ENCODE measurements at places on chromosomes 7 and 10. TPM values are rescaled to one million over a fixed set of nuclear protein-coding genes. Genes with fewer than 3 reads are reported as not detected.

SPDYE8 gene
- total RNA-seq, result not detected

DNA sequence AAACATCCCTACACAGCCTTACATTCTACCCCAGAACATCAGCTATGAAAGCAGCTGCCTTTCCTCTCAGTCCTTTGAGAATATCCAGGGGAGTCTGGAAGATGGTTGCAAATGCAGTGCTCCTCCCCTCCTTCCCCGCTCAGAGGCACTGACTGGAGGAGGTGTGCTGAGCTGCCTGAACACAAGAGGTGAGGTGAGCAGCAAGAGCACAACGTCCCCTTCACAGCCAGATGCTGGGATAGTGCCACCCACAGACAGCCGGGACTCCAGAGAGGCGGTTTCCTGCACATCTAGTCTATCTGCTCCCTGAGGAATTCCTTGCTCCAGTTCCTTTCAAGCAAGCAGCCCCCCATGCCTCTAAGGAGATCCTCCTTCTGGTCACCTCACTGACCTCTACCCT lies 74.2 kb downstream of the EZH2 start:
- peaks cover 16% of the 10 kb centered on the region for H3K4me1 ChIP-seq
- no peak for DNase-seq
- peaks cover 56% of the 10 kb centered on the region for H3K36me3 ChIP-seq
- no peaks in the 10 kb centered on the region for H3K27me3 ChIP-seq
- peak overlapping the region; percentile 35 for H3K27ac ChIP-seq

DNA sequence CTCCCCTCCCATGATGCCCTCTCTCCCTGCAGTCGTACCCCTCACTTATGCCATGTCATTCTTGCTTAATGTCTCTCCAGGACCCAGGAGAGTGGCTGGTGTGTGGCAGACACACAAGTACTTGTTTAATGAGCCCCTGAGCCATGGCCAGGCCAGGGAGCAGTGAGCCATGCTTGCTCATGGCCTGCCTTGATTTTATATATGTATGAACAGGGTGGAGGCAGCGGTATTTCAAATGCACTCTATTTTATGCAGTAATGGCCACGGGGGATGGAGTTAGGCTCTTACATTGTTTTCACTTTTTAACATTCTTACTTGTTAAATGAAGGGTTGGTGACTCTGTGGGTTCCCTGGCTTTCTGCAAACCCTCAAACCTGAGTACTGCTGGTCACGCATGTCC lies 144.8 kb downstream of the FANK1 start:
- peak overlapping the region; percentile 100 for H3K27ac ChIP-seq
- H3K36me3 ChIP-seq, result no peaks in the 10 kb centered on the region
- no peaks in the 10 kb centered on the region for H3K27me3 ChIP-seq
- no peak for DNase-seq
- H3K4me3 ChIP-seq, result peak overlapping the region; percentile 25

DNA sequence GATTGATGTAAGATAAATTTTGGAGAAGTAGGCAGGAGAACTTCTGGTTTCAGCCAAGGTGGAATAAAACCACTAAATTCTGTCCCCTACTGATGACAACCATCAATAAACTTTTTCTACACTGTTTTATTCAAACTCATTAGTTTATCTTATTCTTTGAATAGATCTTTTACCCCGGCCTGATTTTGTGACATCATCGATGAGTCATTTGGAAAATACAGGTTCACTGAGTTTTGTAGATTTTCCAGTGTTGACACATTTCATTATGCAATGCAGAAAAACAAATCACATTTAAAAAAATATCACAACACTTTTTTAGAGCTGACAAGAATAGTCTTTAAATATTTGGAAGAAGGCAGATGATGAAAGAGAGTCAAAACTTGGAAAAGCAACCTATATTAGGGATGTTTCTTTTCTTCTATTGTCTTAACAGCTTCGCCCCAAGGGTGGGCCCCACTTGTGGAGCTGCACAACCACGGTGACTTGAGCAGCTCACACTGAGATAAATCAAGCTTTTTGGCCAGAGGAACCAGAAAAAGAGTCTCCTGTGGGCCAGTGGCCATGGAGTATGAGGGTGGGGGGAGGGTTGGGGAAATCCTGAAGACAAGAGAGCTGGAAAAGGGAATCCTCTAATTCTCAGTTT lies 112.8 kb downstream of the PTEN start:
- H3K27me3 ChIP-seq, result no peaks in the 10 kb centered on the region
- H3K4me3 ChIP-seq, result no peak overlapping the region
- DNase-seq, result no peak
- no peak overlapping the region for H3K27ac ChIP-seq
- no peaks in the 10 kb centered on the region for H3K36me3 ChIP-seq

DNA sequence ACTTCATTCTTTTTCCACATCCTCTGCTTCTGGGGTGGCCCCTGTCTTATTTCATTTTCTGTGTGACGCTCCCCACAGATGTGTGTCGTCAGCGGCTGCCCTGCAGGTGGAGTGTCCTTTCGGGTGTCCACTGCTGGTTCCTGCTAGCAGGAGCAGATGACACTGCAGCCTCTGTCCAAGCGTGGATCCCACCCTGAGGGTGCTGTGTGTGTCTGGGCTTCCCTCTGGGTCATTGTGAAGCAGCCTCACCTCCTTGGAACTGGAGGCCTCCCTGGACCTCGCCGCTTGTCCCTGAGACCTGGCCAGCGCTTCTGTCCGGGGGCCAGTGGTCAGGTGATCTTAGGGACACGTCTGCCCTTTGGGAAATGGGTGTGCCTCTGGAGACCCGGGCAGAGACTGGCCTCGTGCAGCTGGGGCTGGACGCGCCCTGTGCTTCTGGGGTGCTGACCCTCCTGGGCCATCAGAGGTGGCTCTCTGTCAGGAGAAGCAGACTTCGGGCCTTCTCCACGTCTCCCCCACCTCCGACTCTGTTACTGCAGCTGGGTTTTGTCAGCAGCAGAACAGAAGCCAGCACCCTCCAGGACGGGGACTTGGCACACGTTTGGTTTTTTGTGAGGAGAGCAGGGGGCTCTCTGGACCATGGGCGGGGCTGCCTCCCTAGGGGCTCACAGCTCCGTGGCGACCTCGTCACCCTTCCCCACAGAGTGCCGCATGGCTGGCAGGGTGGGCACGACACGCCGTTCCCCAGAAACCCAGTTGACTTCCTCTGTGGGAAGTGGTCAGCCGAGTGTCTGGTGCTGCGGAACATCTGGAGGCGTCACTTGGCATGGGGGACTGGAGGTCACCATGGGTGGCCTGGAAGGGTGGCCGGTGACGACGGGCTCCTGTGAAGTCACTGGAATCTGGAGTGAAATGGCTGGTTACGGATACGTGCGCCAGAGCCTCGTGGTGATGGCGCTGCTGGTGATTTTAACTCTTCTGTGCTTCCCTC lies 48.4 kb downstream of the INPP5A start:
- H3K36me3 ChIP-seq, result peaks cover 8% of the 10 kb centered on the region
- H3K27me3 ChIP-seq, result no peaks in the 10 kb centered on the region
- H3K4me3 ChIP-seq, result no peak overlapping the region
- no peak for DNase-seq

- H3K4me1 ChIP-seq, result no peaks in the 10 kb centered on the region
- H3K27ac ChIP-seq, result no peak overlapping the region
- no peaks in the 10 kb centered on the region for H3K36me3 ChIP-seq
- H3K4me3 ChIP-seq, result no peak overlapping the region
- H3K27me3 ChIP-seq, result peaks cover 20% of the 10 kb centered on the region
- DNase-seq, result no peak
Measured at GRCh38 chr10:96427291-96427690, 68.5 kb upstream of the OPALIN start.

- H3K36me3 ChIP-seq, result peaks cover 49% of the 10 kb centered on the region
- peak overlapping the region; percentile 71 for H3K27ac ChIP-seq
- H3K4me1 ChIP-seq, result peaks cover 78% of the 10 kb centered on the region
- no peaks in the 10 kb centered on the region for H3K27me3 ChIP-seq
- no peak overlapping the region for H3K4me3 ChIP-seq
- no peak for DNase-seq
Measured at GRCh38 chr7:45033261-45033930, 33.4 kb downstream of the CCM2 start.
